Inflammatory macrophage treated with lipopolysaccharide for 4 hours (primary cell): ENCODE measurements at places on chromosomes 4 and X.

DNA sequence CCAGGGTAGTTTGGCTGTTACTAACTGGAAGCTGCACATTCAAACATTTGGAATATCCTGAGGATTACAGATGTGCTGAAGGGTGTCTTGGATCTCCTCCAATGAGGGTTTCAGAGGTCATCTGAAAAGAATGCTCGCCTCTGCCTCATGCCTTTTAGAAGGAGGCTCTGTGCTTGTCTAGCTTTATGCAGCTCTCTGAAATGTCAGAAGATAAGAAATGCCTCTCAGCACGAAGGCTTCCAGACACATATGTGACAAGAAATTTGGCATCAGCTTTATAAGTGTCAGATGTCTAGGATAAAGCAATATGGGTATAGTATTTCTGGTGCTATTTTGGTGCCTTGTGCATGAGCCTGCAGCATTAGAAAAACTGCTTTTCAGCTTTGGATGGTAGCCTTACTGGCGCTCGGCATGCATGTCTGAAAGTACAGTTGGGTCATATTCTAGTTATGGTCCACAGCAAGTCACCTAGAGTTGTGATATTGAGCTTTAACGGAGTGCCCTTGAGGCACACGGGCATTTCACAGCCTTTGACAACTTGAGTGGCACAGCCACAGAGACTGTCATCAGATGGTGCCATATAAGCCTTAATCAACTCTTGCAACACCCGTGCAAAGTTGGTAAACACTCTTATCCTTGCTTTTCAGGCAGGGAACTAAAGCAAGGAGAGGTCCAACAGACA, 70.8 kb upstream of the PGRMC2 start:
- no peak for DNase-seq

DNA sequence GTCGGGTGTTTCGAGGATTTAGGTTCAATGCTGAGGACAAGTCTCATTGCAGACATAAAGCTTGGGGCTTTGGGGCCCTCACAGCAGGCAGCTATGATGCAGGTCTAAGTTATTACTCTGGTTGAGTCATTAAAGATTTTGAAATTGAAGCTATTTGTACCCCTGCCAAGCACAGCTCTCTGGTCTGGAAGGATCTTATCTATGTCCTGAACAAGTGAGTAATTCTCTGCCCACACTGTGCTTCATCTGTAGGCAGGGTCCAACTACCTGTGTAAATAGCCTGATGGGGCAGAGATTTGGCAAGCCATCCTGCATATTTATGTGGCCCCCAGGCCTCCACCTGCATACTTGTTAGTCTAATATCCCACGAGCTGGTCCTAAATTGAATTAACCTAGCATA, 41.4 kb upstream of the MAGEA4 start:
- DNase-seq: no peak

- DNase-seq: peak; percentile 45
These were observed 1.6 kb upstream of the ARHGAP10 start for GRCh38 chr4:147730333-147730732.

DNA sequence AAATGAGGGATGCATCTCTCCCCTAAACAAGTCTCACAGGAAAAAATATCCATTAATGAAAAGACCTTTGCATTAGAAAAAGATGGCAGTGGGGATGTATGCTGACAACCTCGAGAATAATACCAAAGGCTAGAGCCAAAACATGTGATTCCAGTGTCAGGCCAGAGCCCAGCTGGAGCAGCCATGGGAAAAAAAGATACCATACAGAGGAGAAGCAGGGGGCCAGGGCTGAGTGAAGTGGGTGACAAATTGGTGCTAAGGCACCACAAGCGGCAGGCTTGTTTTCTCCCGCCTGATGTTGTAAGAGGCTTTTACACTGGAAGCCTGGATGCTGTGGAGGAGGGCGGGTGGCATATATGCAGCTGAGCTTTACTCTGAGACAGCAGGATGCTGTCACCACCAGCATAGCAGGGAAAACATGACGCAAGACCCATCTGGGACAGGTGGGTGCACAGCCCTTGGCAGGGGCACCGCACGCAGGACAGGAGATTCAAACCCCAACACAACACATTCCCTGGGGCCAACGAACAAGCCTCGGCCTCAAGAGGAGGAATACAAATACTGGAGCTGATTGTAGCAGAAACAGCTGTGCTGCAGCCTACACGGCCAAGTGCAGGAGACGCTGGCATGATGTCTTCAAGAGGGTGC, 91.9 kb downstream of the TSPAN5 start:
- no peak for DNase-seq

DNA sequence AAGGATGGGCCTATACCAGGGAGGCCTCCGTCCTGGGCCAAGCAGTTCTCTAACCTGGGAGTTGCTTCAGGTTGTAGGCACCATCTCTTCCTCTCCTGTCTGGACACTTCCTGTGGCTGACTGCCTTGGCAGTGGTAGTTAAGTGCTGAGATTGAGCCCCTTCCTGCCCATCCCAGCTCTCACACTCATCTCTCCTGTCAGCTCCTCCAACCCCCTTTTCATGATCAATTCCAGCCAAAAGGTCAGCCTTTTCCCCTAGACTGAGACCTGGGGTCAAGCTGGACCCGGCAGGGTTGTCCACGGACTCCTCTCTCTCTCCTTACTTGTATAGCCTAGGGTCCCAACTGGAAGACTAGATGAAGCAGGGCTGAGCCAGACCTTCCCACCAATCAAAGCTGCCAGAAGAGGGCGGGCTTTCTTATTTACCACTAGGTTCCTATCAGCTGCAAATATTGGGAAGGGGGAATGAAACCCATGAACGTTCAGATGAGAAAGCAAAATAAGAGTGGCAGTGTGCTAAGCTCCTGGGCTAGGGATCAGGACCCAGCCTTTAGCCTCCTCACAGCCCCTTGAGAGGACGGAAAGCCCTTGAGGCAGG, 34.5 kb downstream of the KDM5C start:
- no peak for DNase-seq
